ENCODE measurements at places on chromosomes 6 and 20.
A peak's percentile ranks its signal among the peaks of the same experiment; 100 is the strongest.

DNA sequence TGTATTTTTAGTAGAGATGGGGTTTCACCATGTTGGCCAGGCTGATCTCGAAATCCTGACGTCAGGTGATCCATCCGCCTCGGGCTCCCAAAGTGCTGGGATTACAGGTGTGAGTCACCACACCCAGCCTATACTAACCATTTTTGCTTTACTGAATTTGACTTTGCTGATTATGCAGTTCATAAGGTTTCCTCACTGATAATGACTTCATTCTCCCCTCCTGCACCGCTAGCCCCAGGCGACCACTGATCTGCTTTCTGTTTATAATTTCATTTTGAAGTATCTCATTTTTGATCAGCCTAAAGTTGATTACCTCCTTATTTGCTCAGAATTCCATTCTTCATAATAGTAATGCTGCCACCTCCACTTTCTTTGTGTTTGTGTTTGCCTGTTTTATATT is 48.7 kb upstream of the FAM83D start:
- no peak for DNase-seq

GRCh38 chr6:13531956-13532355 is 42.4 kb upstream of the SIRT5 start:
- no peak for DNase-seq

GRCh38 chr20:22506827-22507226 is 77.5 kb downstream of the FOXA2 start:
- no peak for DNase-seq

GRCh38 chr6:131923356-131923755 is 27.8 kb downstream of the CCN2 start:
- no peak for DNase-seq

DNA sequence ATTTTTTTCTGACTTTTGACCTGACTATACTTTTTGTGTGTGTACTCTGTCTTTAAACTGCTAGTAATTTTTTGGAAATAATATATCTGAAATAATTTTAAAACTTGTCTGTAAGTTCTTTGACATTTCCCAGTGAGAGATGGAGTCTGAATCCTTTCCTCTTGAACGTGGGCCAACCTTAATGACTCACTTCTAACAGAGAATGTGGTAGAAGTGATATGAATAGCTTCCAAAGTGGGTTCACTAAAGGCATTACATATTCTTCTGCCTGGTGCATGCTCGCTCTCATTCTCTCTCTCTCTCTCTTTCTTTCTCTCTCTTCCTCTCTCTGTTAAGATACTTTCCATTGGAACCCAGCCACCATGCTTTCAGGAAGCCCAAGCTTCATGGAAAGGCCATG is 108.7 kb upstream of the FERMT1 start:
- peak; percentile 24 for DNase-seq

- no peak for DNase-seq
Measured at GRCh38 chr6:82569022-82569421, 205.4 kb downstream of the TPBG start.

- peak; percentile 5 for DNase-seq
Measured at GRCh38 chr6:122289762-122290539, 109.5 kb upstream of the HSF2 start.

DNA sequence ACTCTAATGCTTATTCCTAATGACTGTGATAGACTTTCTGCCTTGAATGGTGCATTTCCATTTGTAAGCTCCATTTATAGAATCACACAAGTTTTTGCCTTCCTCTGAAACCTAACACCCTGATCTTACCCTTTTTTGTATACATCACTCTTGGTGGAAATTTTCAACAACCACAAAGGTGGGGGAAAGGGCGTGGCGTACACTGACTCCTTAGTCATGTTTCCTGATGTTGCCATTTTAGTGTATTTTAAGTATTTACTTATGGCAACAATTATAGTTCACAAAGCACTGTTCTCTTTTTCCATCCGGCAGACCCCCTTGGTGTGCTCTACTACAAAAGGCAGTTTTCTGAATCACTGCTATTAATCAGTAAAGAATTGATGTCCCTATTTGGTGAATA is 92.0 kb downstream of the ATXN1 start:
- DNase-seq = no peak

DNA sequence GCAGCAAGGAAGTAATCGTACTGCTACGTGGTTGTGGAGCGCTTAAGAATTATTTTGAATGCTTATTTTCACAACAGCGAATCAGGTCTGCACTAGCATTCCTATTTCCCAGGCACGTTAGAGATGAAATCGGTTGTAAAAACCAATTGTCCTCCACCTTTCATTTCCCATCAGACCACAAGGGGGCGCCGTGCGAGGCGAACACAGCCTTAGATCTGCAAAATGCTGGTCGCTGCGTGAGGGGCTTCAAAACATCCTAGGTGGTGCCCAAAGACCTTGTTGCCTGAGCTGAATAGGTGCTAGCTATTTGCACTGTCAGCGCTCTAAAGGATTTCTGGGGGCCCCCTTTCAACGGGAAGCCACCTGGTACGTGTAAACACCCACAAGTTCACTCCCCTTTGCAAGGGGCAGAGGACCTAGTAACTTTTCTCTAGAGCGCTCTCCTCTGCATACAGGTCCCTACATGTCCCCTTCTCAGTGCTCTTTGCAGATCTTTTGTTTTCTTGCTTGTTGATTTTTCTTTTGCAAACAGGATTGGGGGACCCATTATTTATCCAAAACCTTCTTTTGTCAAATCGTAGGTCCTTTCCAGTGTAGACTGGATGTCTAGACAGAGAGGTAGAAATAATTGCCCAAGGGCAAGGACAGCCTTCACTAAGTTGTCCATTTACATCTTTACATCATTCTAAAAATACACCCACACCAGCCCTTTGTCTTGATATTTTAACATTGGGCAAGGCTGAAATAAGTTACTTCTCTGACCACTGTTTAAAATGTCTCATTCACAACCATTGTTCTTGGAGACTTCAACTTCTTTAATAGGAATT is 59.8 kb downstream of the NEDD9 start:
- DNase-seq = no peak

DNA sequence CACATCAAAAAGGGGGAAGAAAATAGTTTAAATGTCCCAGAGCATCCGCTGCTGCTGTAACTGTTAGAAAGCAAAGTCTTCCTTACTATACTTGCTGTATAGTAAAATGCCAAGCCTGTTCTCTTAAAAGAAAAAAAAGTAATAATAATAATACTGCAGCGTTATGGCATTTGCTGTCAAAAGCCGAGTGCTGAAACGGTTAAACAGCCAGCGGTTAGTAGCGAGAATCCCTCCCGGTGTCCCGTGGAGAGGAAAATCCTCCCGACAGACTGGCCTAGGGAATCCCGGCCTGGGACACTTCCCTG is 19.5 kb upstream of the NFATC2 start:
- no peak for DNase-seq

DNA sequence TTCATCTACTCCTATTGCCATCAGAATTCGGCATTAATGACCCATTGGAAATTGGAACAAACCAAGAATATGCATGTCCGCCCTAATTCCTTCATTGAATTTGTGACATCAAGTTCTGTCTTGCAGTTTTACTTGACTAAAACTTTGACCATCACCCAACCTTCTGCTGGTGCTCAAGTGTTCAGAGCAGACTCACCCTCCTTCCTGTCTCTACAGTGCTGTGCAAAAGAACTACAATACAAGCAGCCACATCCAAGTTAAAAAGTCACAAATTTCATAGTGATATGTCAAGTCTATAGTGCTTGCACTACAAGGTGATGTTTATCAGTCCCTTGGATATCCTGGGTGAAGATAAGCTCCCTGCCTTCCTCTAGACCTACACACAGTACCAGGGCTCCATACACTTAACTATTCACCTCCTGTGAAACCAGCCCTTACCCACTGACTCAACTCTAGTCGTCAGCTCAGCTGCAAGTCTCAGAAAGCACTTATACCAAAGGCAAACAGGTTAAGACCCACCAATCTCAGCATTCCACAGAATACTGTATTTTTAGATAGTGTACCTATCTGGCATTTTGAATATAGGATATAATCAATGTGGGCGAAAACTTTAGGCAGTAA is 23.6 kb downstream of the SNX5 start:
- DNase-seq = no peak
